Kasumi-1 (cell line): ENCODE measurements at places on chromosomes 2 and 18.
A peak's percentile ranks its signal among the peaks of the same experiment; 100 is the strongest.

DNA sequence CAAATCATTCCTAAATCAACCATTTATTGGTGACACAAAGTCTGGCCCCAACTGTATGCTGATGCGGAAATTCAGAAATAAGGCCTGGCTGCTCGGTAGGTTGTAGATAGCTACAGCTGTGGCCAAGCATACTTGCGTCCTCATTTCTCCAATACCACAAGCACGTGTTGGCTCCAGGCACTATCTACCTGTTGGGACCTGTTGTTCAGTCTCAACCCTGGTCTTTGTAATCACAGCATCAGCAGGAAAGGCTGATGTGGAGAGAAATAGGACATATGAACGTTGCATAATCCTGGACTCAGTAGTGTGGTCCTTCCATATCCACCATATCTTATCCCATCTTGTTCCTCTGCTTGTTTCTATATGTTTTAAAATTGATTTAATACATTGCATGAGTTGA, 212.6 kb downstream of the PMAIP1 start:
- no peak for DNase-seq

DNA sequence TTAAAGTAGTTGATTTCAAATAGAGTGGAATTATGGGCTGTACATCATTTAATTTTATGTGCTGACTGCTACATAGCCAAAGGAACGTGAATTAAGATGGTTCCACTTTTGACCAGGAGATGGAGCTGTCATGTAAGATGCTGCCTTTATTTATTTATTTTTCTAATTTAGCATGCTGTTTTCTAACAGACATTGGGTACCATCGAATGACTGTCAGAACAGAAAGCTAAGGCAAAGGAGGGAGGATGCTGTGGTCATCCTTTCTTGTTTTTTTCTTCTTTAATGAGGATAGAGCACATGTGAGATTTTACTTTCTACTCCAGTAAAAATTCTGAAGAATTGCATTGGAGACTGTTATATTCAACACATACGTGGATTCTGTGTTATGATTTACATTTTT, at the start of gene SCN2A:
TSS of gene SCN2A (plus strand) at position 185 of the 400 bp plus-strand sequence. CDS start 56,410 bp downstream, outside the sequence.
- DNase-seq, result peak; percentile 83

DNA sequence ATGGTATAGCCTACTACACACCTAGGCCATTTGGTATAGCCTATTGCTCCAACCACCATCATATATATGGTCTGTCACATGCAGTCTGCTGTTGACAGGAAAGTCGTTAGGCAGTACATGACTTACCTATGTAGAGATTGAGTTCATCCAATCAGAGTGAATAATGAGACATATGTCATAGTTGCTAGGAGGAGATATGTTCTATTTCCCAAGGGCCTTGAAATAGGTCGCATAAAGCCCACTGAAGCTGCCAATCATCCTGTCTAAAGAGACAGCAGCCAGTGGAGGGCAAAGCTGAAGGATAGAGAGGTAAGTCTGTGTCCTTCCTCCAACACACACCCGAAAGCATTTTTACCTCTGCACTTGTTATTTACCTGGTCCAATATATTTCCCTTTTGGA, 263.4 kb downstream of the PTPRM start:
- no peak for DNase-seq

GRCh38 chr18:22318745-22319407, 98.8 kb downstream of the CTAGE1 start:
- DNase-seq, result no peak

GRCh38 chr2:28279371-28279770, 113.3 kb upstream of the FOSL2 start:
- DNase-seq, result no peak

GRCh38 chr2:161480123-161480522, 64.0 kb downstream of the TBR1 start:
- DNase-seq, result no peak

DNA sequence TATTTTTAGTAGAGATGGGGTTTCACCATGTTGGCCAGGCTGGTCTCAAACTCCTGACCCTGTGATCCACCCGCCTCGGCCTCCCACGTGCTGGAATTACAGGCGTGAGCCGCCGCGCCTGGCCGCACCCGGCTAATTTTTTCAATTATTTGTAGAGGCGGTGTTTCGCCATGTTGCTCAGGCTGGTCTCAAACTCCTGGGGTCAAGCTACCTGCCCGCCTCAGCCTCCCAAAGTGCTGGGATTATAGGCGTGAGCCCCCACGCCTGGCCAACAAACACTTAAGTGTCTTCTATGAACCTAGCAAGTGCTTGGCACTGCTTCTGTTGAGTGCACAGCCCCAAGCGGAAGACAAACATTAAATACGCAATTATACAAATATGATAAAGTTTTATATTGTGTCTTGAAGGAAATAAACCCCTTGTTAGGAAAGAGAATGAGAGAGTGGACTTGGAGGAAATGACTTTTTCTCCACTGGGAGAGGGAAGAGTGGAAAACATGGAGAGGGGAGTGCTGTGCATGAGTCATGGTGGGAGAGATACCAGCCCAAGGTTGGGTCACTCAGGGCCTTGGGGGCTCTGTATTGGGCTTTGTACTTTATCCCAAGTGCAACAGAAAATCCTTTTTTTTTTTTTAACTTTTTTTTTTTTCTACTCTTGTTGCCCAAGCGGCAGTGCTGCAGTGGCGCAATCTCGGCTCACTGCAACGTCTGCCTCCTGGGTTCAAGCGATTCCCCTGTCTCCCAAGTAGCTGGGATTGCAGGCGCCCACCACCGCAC, 41.4 kb upstream of the ACTR2 start:
- no peak for DNase-seq

GRCh38 chr18:50080316-50080715, 114.6 kb downstream of the MYO5B start:
- no peak for DNase-seq

GRCh38 chr2:24543252-24543651, 52.2 kb downstream of the NCOA1 start:
- peak; percentile 16 for DNase-seq

DNA sequence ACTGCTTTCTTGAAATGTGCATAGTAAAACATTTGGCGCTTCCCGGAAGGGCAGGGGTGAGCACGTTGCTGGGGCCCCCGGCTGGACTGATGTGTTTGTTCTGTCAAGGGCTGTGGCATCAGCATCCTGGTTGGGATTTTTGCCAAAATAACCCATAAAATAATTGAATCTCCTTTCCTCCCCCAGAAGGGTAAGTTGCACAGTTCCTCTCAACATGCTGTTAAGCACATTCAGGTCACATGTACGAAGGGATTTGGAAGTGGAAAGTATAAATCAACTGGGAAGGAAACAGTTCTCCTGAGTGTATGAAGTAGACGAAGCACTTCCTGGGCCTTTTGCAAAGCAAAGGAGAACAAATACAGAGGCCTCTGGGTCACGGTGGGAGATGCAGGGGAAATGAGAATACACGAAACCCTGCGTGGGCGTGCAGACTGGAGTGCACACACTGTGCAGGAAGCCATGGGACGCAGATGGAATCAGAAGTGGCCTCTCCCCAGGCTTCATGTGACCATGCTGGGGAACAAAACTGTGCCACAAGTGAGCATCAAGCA, 183.9 kb downstream of the LPIN1 start:
- peak; percentile 74 for DNase-seq
